ENCODE measurements at places on chromosomes 3 and 15. TPM values are rescaled to one million over a fixed set of nuclear protein-coding genes. Genes with fewer than 3 reads are reported as not detected.

IQCF5 gene
- not detected for total RNA-seq

GCSAM gene
- not detected for total RNA-seq

- no peak for DNase-seq
Measured at GRCh38 chr15:81189583-81190283, 6.9 kb upstream of the IL16 start.

DNA sequence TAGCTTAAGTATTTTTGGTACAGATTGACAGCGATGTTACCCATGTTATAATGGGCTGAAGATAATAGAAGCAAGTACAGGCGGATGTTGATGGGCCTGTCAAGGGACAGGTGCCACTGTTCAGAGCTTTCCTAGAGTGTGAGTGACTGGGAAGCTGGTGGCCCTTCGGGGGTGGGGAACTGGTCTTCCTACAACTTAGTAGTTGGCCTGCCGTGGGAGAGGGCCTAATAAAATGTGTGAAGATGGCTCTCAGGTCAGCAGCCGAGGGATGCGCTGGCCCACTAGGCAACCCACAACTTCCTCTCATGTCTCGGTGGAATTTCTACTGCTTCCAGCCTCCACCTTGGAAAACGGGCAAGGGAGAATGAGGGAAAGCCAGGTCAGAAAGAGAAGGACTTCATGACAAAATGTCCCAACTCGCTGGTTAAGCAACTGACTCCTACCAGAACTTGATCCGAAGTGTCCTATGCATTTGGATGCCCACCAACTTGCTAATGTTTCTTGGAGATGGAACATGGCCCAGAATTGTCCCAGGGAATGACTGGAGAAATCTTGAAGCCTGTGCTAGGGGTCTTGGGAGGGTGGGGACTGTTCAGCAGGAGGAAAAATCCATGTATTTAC is 1.4 kb downstream of the GYG1 start:
- no peak for DNase-seq

DNA sequence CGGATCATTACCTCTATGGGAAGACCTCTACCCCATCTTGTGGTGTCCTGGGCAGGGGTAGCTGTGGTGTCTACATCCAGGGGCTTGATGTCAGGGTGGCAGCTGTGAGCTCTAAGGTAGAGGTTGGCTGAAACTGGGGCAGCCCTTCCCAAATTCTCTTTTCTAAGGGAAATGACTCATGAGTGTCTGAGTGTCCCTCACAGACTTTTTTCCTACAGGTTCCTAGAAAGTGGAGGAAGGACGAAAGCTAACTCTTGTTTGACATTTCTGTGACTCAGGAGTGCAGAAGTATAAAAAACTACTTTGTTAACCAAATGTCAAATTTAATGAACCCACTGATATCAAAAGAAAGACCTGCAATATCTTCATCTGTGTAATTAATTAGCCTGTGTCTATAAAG is 481.5 kb downstream of the PDCD6IP start:
- no peak for DNase-seq

DNA sequence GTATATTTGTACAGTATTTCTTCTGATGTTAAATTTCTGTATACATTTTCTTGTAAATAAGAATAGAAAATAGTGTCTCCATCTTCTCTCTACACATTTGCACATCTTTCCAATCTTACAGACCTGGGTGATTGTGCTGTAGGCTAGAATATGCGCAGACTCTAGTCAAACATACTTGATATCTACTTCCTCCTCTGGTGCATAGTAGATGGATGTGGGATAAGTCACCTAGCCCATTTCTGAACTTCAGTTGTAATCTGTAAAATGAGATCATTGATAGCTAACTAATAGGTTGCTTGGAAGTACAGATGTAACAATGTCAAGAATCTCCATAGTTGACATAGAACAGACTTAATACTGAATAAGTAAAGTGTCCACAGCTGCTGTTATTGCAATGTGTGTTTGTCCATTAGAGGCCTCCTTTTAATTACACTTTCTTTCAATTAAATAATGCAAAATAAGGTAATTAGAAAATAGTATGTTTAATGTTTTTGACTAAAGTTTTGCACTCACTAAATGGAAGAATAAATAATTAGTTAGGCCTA is 46.7 kb downstream of the ALCAM start:
- no peak for DNase-seq

DNA sequence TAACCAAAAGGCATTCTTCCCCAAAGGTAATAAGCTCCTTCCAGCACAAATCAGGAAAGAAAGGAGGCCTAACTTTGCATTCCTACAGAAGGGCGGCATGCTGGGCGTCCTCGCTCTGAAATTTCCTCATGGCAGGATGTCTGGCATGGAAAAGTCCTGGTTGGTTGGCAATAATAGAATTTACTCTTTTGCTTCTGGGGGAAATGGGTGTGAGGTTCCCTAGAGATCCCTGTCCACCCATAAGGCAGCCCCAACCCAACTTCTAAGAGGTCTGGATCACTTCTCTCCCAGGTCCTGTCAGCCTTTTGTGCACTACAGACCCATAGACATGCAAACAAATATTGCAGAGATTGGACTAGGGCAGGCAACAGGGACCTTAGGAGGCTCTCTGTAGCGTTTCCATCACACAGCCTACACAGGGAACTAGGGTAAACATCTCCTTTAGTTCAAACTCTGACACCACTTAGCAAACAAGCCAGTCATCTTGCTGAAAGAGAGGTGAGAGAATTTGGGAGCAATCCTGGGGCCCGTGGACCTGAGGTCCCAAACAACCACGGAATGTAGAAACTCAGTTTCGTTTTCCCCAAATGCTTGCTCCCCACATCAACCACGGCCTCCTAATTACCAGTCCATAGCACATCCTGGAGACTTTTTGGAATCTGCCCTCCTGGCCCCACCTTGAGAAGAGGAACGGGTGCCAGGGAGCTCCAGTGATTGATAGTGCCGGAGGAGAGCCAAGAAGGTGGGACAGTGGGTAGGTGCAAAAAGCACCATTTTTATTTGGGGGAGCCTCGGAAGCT is 2.1 kb downstream of the ZIC4 start:
- no peak for DNase-seq
